ENCODE measurements at places on chromosomes 2 and 18.

- DNase-seq, result no peak
These were observed 271.2 kb downstream of the LPIN1 start for GRCh38 chr2:12017499-12018157.

DNA sequence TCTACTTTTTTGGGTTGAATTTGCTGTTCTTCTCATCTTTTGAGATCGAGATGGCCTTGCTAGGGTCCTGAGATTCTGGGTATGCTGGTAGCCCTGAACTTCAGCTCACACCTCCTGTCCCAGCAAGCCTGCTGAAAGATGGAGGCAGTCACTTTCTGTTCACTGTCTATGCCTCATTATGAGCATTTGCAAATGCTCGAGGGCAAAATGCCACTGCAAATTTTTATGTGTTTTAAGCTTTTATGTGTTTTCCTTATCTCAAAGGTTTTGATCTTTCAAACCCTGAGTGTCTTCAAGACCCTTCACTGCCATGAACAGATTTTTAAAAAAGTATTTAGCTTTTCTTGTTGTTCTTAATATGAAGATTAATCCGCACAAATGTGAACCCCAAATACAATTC lies 766.7 kb upstream of the HS6ST1 start:
- no peak for DNase-seq

DNA sequence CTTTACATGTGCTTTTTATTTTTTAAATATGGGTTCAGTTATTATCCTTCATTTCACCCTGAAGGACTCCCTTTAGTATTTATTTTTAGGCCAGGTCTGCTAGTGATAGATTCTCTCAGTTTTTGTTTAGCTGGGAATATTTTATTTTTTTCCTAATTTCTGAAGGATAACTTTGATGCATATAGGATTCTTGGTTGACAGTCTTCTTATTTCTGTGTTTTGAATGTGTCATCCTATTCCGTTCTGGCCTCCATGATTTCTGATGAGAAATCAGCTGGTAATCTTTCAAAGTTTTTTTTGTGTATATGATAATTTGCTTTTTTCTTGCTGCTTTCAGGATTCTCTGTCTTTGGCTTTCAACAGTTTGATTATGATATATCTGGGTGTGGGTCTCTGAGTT lies 35.4 kb downstream of the TMEM178A start:
- DNase-seq, result no peak

DNA sequence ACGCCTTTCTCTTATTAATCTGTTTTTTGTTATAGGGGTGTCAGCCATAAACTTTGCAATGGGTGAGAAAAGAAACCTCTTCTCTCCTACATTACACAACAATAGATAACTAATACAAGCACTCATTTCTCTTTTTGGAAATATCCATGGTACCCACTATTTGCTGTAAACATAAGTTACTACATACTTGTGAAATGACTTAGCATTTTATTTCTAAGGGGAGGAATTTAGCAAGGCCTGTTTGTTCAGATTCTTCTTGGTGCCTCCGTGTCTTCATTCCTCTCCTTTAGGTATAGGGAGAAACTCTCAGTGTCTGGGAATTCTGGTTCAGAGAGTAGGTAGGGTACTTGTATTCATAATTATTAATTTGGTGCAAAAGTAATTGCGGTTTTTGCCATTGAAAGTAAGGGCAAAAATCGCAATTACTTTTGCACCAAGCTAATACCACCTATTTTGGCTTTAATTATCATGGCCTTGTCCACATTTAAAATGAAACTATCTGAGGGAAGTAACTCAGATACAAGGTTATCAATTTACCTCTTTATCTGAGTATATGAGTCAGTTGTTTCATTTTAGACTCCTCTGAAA lies 134.8 kb downstream of the MREG start:
- no peak for DNase-seq

DNA sequence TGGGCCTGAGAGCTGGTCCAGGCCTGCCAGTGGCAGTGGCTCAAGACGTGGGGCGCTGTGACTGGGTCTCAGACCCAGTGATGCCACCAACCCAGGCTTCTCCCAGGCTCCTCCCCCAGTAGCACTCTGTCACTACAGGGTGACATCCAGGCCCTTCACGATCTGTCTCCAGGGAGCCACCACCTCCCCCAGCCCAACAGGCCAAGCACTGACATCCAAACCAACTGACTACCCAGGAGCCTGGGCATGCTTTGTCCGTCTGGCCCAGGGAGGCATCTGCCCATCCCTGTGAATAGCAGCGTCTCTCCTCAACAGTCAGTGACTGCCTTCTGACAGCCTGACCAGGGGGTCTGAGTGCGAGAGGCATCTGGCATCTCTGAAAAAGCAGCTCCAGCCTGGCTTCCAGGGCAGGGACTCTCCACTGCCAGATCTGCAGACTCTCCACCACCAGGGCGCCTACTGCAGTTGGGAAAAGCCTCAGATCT lies 13.0 kb downstream of the TEX44 start:
- no peak for DNase-seq

DNA sequence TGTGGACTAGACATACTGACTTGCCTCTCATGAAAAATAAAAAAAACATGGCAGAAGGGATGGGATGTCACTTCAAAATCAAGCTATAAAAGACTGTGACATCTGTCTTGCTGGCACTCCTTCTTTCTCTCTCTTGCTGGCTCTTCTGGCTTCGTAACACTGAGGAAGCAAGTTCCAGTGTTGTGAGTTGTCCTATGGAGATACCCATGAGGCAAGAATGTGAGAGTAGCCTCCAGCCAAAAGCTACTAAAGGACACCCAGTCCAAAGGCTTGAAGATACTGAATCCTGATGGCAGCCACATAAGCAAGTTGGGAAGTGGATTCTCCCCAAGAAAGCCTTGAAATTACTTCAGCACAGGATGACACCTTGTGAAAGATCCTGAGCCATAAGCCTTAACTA lies 376.1 kb upstream of the TMEFF2 start:
- no peak for DNase-seq

DNA sequence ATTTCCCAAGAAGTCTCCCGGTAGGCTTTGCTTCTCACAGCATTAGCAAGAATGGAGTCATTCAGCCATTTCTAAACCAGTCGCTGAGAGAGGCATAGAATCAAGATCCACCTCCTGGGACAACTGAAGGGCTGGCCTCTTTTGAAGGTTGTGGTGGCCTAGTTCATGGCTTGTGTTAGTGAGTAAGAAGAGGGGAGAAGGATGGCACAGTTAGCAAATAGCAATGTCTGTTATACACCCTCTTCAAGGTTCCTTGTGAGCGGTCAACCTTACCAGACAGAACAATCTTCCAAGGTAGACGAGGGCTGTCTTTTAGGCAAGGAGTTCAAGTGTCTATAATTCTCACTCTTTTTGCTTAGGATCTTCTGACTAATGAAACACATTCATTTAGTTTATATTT lies 35.4 kb upstream of the DNAH7 start:
- DNase-seq, result no peak

GRCh38 chr2:32947076-32947483 lies 327 bp downstream of the LTBP1 start:
- DNase-seq, result no peak

DNA sequence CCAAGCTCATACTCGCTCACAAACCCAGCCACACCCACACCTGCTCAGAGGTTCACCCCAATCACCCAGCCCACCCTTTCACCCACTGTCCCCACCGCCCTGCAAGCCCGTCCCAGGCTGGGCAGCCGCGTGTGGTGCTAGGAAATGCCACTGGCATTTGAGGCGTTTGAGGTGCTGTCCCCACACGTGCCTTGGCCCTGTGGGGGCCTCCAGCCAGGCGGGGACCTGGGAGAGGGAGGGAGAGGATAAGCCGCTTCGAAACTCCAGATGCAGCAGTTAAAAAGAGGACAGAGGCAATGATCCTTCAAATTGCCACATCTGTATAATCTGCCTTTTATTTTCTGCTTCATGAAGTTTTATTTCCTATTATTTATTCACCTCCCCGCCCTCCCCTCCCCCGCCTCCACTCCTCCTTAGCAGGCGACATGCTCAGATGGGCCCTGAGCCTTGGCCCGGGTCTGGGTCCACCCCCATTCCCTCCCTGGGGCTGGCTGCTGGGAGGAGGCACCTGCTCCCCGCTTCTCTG lies 35.9 kb downstream of the PSD4 start:
- no peak for DNase-seq

Measured in effector memory CD8-positive, alpha-beta T cell (primary cell).